ENCODE measurements at places on chromosomes 7 and 10.

DNA sequence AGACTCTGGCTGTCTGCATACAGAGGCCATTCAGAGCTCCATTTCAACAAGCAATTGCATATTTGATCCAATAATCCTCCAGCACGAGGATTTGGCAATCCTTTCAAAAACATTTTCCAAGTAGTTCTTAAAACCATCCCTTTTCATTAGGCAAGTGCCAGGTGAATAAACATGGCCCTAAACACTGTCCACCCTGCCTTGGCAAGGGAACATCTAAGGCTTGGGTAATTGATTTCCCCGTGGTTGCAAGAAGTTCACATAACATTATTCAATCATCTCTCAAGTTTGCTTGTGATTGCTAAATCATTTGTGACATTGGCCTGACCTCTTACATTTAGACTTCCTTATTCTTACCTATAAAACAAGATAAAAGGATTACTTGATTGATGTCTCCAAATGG lies 175.2 kb downstream of the CTTNBP2 start:
- DNase-seq, result no peak

GRCh38 chr10:62471711-62472110 lies 97.5 kb downstream of the ZNF365 start:
- no peak for DNase-seq

GRCh38 chr10:127986531-127987466 lies 79.9 kb downstream of the PTPRE start:
- DNase-seq, result no peak

GRCh38 chr7:4738711-4739527 lies 36.5 kb upstream of the AP5Z1 start:
- DNase-seq, result no peak

- DNase-seq, result no peak
Measured at GRCh38 chr10:15448598-15448997, 77.5 kb upstream of the FAM171A1 start.

GRCh38 chr7:17299483-17299991 lies 1.1 kb downstream of the AHR start:
- no peak for DNase-seq

DNA sequence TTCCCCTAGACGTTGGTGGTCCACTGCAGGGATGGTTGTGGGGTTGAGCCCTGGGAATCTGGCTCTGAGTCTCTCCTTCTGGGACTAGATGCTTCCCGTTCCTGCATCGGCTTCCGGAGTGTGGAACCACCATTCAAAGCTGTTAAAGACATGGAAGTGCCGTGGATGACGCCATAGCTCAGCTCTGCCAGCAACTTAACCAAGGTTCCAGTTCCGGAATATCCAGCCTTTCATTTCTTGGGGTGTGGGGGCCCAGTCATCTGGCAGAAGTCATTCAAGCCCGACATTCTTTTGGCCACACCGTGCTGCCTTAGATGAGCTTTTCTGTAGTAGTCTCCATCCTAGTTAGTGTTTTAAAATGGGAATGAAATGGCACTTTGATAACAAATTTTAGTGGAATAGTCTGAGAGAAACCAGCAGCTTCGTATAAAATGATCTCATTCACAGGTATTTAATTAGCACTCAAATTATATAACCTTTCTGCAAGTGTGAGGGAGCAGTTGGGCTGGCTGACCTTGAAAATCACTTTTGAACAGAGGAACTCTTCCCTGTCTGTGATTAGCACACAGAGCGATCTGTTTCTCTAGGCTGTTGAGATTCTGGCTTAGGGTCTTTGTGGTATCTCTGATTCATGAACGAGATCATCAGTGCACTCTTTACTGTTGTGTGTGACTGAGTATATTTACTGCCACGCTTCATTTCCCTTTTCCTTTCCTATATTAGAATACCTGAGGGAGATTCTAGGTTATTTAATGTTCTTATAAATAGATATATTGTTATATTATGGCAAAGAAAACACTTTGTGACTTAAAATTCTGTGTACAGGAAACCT lies 19.9 kb downstream of the LMTK2 start:
- DNase-seq, result no peak

DNA sequence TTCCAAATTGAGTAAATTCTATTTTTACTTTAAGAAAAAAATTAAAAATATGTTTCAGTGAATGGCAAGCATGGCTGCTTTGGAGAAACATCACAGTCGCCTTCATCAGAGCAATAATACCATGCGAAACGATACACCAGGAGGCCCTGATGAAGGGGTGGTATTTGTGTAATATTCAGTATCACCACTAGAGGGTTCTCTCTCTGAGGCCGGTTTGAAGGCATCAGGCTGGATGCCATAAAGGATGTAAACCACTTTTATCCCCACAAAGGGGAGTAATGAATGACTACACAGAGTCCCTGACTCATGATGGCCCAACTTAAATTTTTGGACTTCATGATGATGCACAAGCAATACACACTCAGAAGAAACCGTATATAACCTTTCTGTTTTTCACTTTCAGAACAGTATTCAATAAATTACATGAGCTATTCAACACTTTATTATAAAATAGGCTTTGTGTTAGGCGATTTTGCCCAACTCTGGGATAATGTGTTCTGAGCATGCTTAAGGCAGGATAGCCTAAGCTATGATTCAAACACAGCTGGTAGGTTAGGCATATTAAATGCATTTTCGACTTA lies 95.5 kb downstream of the PPP1R17 start:
- DNase-seq, result no peak

DNA sequence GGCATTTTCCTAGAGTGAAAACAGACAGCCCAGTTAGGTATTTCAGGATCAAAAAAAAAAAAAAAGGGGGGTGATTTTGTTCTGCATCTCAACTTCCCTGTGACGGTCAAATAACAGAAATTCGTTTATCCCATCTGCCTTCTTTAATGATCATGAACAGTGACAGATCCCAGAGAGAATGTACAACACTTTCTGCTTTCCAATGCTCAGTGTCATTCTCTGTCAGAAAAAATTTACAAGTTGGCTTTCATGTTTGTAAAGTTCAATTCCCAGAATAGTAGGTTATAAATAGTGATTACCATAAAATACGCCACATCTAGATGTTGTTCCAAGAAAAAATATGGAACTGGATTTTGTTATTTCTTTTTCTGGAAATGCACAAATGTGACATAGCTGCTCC lies 1013.2 kb upstream of the PHF14 start:
- DNase-seq, result no peak

- no peak for DNase-seq
Measured at GRCh38 chr7:156034397-156034796, 222.1 kb upstream of the SHH start.

- no peak for DNase-seq
Measured at GRCh38 chr10:119362122-119362521, 154.8 kb downstream of the GRK5 start.

DNA sequence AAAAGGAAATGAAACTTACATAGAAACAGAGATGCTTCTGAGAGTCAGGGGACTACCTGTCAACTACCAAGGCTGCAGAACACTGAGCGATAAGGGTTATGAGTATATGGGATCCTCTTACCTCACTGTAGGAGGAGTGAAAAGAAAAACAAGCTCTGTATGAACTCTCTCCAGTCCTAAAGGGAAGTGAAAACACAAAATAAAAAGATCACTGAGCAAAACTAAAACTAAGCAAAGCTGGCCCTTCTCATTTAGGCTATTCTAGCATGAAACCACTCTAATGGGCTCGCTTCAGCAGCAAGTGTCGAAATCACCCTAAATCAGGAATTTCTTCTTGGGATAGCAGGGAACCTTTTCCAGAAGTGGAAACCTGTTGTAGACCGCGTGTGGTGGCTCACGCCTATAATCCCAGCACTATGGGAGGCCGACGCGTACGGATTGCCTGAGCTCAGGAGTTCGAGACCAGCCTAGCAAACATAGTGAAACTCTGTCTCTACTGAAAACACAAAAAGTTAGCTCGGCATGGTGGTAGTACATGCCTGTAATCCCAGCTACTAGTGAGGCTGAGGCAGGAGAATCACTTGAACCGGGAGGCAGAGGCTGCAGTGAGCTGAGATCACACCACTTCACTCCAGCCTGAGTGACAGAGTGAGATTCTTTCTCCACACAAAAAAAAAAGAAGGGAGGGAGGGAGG lies 27.0 kb downstream of the DCLRE1C start:
- DNase-seq, result no peak

DNA sequence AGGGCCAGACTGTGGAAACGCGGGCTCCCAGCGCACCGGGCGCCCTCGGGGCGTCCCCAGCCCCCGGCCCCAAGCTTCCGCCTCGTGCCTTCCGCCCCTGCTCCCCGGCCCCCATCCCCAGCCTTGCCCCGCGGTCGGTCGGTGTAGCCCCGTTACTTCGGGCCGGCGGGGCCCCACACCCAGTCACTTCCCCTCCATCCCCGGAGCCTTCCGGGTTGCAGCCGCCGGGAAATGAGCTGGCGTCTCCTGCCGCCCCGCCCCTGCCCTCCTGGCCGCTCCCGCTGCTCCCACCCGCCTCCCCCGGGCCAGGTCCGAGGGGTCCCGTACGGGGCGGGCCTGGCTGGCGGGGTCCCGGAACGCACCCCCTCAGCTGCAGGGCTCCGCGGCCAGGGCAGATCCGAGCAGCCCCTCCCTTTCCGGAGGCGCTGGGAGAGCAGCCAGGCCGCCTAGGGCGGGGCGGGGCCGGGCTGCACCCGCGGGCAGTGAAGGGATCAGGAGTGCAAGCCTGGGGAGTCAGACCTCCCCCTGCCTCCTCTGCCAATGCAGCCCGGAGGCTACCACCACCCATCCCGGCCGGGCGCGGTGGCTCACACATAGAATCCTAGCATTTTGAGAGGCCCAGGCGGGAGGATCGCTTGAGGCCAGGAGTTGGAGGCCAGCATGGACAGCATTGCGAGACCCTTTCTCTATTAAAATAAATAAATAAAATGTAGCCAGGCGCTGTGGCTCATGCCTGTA lies 709 bp downstream of the ARPC1B start:
- DNase-seq, result no peak

- DNase-seq, result no peak
Measured at GRCh38 chr7:107592361-107593024, 12.4 kb downstream of the BCAP29 start.

- DNase-seq, result no peak
Measured at GRCh38 chr10:26448292-26448691, 10.2 kb downstream of the APBB1IP start.

DNA sequence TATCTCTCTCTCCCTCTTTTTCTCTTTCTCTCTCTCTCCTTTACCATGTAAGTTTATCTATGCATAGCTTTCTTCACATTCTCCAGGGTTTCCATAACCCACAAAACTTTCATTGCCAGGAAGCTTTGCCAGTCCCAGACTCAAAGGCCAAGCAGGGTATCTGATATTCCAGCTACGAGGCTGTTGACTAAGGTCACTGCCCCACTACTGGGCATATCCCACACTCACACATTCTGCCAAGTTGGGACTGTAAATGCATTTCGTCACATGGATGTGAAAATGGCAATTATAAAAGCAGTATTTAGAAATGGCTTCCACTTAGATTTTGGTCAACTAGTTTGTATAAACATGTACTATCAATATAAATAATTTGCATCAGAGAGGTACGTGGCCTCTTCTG lies 43.3 kb upstream of the SEPTIN7 start:
- no peak for DNase-seq

- DNase-seq, result no peak
Measured at GRCh38 chr10:78830976-78831375, 237.8 kb upstream of the ZMIZ1 start.

DNA sequence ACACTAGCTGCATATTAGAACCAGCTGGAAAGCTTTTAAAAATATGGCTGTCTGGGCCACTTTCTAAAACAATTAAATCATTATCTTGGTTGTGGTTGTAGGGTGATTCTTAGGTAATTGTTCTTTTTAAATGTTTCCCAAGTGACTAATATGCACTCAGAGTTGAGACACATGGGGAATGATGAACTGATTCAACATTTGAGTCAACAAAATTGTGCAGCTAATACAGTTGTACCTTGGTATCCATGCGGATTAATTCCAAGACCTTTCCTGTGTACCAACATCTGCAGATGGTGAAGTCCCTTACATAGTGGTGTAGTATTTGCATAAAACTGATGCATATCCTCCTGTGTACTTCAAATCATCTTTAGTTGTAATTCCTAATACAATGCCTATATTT lies 242.2 kb downstream of the ATRNL1 start:
- DNase-seq, result no peak

GRCh38 chr7:7585241-7585928 lies 18.7 kb downstream of the MIOS start:
- no peak for DNase-seq

- DNase-seq, result no peak
Measured at GRCh38 chr7:27140126-27140857, 3.2 kb downstream of the HOXA5 start.

DNA sequence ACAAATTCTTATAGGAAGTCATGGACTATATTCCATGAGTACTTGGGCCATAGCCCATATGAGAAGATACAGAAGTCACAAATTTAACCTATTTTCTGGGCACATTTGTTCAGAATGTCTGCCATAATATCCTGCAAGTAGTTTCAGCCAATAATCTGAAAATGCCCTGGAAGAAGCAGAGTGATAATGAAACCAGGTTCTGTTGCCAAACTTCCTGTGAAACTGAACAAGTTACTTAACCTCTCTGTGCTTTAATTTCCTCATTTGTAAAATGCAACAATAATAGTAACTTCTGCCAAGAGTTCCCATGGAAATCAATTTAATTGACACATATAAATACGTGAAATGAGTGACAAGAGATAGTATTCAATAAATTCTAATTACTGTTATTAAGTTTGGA lies 88.8 kb downstream of the SEMA3C start:
- no peak for DNase-seq

DNA sequence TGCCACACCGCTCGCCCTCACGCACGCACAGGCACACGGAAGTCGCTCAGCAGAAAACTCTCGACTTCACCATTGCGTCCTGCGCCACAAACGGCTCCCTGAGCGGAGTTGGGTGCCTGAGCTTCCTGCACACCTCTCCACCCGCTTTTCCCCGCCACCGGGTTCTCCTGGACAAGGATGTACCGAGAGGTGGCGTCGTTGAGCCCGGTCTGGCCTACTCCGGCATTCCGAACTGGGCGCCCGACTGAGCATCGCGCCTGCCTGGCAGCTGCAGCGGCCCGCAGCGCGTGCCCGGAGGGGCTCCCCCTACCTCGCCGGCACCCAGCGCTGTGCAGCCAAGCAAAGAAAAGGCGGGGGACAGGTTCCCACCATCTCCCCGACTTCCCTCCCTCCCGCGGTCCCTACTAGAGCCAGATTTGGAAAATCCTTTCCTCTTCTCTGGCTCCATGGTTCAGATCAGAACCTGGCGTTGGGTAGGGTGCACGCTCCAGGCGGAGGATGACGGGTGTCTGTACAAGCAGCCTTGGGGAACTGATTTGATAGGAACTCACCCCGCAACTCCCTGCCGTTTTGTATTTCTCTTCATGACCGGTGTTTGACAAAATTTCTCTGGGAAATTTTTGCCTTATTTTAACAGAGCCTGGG lies 1.7 kb downstream of the SORCS3 start:
- DNase-seq, result no peak

GRCh38 chr7:148374396-148375259 lies 215.9 kb upstream of the C7orf33 start:
- no peak for DNase-seq

All from stimulated activated CD8-positive, alpha-beta memory T cell treated with anti-CD3 and anti-CD28 coated beads, Interleukin-7, amount 100 ng/mL, for 1 hour (primary cell).